ENCODE measurements at places on chromosomes 2 and 18.

DNA sequence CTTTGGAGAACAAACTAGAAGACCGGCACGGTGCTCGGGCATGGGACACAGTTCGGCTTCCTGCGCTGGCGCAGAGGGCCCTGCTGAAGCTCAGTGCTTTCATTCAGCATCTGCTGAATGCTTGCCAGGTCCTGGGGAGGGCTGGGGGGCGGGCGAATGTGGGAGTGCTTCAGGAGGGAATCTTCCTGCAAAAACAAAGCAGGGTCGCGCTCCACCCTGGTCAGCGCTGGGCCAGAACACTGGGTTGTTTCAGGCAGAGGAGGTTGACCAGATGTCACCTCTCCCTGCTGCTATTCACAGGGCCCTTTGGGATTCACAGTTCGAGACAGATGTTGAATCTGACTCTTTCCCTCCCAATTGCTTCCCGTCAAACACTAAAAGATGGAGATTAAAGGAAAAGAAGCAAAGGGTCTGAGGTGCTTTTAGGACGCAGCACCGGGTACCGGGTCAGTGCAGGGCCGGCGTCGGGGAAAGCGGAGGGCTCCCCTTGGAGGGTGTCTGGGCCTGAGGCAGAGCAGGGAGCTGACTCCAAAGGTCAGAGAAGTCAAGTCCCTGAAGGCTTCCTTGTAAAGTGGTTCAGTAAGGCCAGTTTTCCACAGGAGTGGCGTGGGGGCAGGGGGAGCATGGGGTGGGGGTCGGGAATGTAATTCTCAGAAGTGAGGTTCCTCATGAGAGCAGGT is 82.1 kb upstream of the PXDN start:
- DNase-seq, result no peak

DNA sequence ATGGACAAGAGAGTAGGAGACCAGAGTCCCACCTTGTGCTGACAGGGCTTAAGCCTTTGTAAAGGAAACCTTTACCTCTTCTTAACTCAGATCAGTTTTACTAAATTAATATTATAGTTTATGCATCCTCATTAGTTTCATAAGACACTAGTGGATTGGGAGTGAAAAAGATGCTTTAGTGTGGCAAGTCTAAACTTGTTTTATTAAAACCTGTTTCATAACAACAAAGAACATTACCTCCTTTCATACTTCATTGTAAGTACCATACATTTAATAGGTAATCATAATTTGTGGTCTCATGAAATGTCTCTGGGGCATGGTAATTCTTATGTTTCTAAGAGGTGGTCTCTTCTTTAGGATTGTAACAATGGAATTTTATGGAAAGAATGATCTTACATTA is 63.4 kb downstream of the PIKFYVE start:
- DNase-seq, result no peak

DNA sequence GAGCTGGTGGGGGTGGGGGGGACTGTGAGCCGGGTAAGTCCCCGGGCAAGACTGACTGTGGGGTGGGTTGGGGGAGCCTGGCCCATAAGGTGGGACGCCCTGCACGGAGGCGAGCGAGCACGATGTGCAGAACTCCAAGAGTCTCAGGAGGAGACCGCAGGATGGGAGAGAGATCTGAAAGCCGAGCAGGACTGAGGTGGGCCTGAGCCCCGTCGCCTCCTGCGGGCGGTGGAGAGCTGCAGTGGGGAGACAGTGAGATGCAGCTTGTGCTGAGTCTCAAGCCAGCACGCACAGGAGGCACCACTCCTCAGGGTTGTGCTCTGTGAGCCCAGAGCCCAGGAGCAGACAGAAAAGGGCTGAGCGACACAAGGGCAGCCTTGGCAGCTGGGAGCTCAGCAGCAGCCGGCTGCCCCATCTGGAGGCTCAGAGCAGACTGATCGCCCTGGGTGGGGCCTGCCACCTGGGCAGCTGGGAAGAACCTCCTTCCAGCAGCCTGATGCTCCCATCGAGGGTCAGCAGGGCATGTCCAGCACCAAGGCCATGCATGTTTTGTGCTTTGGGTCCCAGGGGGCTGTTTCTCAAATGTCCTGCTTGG is 15.9 kb downstream of the ARHGEF4 start:
- no peak for DNase-seq

GRCh38 chr2:67290451-67291290 is 106.5 kb upstream of the ETAA1 start:
- no peak for DNase-seq

GRCh38 chr2:33146102-33146501 is 199.3 kb downstream of the LTBP1 start:
- DNase-seq, result no peak

- DNase-seq, result no peak
Observed at GRCh38 chr2:197164141-197164754, 146.3 kb downstream of the ANKRD44 start.

DNA sequence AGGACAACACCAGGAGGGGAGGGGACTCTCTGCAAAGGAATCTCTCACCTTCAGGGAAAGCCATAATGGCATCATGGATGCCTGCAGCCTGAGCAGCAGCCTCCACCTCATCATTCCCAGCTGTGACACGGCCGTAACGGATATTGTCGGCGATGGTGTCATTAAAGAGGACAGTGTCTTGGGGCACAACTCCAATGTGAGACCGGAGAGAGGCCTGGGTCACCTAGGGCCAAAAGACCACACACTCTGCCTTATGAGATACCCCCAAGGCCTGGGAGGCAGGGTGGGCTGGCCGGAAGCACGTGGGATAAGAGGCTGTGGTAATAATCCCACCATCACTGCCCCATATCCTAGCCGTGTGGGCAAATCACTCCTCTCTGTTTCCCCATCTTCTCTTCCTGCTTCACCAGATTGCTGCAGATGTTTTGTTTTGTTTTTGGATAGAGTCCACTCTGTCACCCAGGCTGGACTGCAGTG is 4.3 kb downstream of the ZFAND2B start:
- DNase-seq, result no peak

DNA sequence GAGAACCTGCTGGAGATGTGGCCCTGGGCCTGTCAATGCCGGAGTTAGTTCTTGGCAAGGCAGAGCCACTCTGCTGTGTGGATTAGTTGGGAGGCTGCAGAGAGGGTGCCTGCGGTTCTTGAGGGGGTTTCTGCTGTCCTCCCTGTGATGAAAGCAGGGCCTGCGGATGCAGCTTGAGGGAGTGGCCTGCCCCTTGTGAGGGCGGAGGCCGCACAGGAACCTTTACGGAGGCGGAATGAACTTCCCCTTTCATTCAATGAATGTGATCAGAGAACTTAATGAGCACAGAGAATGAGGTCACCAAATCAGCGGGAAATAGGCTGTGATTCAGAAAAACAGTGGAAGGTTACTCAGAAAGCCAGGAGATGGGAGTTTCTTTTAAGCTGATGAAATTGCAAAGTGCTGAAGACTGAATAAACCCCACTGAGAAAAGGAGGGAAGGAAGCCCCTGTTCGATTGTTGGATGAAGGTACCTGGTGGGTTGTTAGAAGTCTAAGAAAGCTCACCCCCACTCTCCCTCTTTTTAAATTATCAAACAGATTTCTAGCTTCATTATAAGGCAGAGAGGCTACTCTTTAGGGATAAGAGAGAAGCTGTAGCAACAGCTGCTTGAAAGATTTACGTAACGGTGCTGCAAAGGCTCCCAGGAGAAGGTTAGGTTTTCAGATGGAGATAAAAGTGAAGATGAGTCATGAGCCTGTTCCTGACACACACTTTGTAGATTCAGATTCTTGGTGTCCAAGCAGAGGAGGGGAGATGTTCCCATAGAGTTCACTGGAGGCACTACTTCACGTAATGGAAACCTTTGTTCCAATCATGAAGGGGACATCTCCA is 47.4 kb downstream of the VWA3B start:
- no peak for DNase-seq

DNA sequence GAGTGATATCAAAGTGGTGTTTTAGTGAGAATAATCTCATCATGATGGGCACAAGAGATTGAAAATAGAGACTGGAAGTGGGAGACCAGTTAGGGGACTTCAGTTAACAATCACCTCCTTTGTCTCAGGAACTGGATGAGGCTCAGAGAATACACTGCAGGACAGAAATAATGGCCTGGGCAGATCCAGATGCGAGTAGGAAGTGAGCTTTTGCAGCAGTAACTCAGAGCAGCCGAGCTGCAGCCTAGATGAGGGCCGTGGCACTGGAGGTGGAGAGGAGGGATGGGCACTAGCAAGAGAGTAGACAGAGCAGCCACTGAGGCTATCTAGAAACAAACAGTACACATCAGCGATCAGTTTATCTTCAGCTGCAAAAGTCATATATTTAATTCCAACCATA is 48.6 kb downstream of the CYB5A start:
- DNase-seq, result no peak

GRCh38 chr2:136059036-136059472 is 58.9 kb downstream of the CXCR4 start:
- DNase-seq, result no peak

DNA sequence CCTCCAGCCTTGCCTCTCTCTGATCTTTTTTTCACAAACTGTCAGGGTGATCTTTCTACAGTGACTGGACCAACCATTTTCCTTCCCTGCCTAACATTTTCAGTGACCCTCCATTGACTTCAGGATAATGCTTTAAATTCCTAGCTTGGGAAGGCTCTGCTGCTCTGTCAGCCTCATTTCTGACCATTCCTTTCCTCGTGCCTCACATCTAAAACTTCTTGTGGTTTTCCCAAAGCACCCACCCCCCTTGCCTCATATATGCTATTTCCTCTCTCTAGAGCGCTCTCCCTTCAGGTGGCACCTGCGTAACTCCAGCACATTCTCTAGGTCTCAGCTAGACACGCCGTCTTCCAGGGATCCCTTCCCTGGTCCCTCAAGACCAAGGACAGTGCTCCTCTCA is 37.2 kb downstream of the DRC1 start:
- DNase-seq, result no peak

DNA sequence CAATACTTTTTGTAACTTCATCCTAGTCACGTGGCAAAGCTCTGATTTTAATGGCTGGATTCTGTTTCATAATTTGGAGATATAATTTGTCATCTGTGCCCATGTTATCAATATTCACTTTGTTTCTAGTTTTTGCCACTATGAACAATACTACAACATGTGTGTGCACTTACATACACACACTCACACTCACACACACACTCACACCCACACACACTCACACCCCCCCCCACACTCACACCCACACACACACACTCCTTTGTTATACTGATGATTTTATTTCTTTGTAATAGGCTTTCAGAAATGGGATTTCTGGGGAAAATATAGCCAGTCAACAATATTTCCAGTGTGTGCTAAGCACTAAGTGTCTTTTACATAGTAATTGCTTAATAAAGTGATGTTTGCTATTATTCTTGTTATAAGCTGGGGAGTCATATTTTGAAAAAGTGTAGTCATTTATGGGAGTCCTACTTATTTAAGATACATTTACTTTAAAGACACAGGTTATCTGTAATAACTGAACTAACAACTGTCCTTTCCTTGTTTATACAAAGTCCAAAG is 22.8 kb upstream of the ROCK2 start:
- DNase-seq, result no peak

DNA sequence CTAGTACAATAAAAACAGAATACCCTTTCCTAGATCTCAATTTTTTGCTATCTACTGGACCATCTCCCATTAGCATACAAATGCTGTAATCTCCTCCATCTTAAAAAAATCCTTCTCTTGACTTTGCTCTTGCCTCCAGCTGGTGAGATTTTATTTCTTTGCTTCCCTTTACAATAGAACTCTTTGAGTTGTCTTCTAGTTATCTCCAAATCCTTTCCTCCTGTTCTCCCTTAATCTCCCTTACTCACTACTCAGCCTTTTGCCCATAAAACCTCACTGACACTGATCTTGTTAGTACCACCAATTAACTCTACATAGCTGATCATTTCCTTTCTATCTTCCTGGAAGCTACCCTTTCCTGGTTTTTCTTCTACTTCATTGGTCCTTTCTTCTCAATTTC is 63.5 kb upstream of the FRZB start:
- no peak for DNase-seq

DNA sequence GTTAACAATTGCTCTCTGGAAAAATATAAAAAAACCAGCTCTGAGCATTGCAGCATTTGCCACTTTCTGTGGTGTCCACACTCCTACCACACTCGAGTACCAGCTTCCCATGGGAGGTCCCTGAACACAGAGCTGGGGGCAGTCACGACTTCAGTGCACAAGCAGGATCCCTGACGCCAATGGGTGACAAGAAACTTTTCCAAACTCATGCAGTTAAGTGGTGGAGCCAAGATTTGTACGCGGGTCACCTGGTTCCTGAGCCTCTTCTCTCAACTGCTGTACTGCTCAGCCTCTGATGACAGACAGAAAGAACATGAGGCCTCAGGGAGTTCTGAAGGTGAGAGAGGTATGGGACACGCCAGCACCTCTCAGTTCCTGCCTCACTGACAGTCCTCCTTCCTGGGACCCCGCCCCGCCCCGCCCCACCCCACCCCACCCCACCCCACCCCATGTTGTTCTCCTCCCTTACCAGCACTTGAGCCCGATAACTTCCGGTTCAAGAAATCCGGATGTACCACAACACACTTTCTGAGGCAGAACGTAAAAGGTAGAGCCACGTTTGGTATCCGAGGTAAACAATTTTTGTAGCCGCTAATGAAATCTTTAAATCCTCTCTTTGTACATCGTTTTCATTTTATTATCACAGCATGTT is 287.6 kb downstream of the MYCN start:
- DNase-seq, result no peak

DNA sequence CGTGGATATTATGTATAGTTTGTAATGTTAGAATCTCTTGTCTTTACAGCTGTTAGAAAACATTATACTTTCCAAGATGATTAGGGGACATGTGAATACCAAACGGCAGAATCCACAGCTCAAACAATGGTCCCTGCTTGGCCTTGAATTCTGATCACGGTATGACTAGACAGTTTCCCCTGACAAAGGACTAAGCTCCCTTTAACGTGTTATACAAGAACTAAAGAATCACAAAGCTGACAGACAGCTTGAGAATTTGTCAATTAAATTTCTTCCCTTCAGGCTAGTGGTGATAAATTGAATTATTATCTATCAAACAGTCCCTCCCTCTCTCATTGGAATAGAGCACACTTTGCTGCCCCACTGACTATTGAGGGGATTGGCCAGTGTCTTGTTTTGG is 359.2 kb upstream of the ID2 start:
- DNase-seq, result no peak

DNA sequence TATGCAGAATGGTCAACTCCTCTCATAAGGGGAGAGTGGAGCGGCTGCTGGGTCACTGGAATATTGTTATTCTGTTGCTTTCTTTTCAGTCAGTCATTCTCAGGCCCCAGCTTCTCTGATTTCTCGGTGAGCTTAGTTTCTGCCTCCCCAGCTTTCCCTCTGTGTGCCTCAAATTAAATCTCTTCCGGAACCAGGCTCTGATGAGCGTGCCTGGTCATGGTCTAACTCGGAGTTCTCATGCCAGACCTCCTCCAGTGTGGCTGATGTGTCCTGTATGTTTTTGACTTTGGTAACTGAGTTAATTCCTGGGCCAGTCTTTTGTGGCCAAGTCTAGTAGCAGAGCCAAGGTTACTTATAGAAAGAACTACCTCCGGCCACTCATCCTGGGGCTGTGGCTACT is 4.9 kb upstream of the STK11IP start:
- no peak for DNase-seq

DNA sequence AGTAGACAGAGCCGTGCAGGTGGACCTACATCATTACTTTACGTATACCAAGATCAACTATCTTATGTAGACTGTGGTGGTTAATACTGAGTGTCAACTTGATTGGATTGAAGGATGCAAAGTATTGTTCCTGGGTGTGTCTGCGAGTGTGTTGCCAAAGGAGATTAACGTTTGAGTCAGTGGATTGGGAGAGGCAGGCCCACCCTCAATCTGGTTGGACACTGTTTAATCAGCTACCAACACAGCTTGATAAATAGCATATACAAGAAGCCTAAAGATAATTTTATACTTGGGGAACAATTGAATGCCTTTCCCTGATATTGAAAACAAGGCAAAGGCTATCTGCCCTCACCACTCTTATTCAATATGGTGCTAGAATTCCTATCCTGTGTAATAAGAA is 604.2 kb upstream of the ZEB2 start:
- no peak for DNase-seq
